MV-4-11 (cell line): ENCODE measurements at places on chromosomes 2 and 18.

- DNase-seq: no peak
Observed at GRCh38 chr2:239157771-239158170, 243.0 kb downstream of the HDAC4 start.

DNA sequence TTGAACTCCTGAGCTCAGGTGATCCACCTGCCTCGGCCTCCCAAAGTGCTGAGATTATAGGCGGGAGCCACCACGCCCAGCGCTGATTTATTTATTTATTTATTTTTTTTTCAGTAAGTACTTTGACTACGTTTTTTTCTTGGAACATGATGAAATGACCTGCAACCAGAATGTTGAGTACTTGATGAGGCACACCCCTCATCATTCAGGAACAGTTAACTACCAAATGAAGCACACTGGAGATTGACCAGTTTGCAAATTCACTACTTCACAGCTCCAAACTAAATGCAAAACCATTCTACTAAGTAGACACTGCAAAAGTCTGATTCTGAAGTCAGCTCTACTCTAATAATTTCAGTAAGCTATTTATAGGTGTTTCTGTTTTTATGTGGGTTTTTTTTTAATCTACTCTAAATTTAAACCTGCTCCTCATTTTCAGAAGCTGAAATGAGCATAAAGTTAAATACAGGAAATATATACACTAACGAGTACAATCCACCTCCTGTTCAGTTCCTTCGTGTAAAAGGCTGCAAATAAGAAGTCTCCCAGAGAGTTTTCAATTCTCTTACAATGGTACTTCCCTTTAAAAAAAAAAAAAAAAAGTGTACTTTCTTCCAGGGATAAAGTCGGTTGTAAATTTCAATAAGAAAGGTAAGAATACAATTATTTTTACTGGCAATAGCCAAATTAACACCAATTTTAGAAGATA is 1.4 kb downstream of the GFPT1 start:
- DNase-seq: peak; percentile 5

GRCh38 chr18:24228667-24229041 is 89.8 kb downstream of the CABYR start:
- DNase-seq: no peak

GRCh38 chr2:127058954-127059252 is 48.1 kb downstream of the BIN1 start:
- DNase-seq: no peak

DNA sequence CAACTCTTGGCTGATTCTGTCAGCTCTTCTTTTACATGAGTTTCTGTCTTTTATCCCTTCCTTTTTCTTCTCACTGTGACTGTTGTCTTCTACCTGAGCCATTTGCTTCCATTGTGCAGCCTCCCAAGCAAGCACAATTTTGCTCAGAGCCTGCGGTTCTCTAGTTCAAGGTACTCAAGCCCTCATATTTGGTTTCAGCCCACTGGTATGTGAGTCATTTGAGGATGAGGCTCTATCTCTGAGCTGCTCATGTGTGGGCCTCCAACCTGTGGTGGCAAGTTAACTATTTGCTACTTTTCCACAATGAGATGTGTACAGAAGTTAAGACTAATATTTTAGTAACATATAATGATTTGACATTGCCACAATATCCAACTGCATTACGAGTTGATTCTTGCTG is 183.0 kb downstream of the PHLPP1 start:
- DNase-seq: no peak

- peak; percentile 88 for DNase-seq
Observed at GRCh38 chr18:34978953-34979608, 62.1 kb upstream of the MAPRE2 start.

DNA sequence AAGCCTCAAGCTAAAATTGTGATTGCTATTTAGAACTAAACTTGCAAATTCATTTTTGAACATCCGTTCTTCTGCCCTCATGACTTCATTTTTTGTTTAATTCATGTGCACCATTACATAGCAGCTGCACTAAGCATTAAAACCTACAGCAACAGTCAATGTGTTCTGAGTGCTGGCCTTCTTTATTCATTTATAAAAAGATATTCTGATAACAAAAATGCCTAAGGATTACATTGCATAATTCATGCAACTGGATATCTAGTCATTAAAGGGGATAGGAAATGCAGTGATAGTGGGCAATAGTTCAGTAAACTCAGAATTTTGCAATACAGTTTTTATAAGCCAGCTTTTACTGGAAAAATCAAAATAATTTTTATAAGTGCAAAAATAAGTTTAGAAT is 294.4 kb upstream of the EPC2 start:
- DNase-seq: no peak

GRCh38 chr2:8260213-8260612 is 421.6 kb upstream of the ID2 start:
- DNase-seq: no peak

- DNase-seq: no peak
Observed at GRCh38 chr2:60546756-60547420, 6.6 kb downstream of the BCL11A start.
